GM13976 (cell line): ENCODE measurements at places on chromosomes 2 and 18.

DNA sequence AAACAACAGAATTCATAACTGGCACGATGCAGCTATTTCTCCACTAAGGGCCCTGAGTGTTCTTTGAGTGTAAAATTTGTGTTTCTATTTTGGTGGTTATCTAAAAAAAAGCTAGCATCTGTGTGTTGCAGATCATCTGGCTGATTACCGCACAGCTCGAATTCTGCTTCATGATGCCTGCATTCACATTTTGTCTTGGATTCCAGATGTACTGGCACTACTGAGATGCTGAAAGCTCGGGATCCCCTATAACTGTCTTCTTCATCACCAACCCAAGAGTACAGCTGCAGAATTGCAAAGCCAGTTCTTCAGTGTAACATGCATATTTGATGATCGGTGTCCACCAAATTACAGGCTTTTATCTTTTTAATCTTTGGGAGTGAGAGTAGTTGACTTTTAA is 51.6 kb upstream of the ZNF532 start:
- DNase-seq = no peak

GRCh38 chr2:40150266-40150665 is 301.6 kb downstream of the SLC8A1 start:
- DNase-seq = no peak

- no peak for DNase-seq
Measured at GRCh38 chr2:30653847-30654246, 153.4 kb downstream of the CAPN13 start.

DNA sequence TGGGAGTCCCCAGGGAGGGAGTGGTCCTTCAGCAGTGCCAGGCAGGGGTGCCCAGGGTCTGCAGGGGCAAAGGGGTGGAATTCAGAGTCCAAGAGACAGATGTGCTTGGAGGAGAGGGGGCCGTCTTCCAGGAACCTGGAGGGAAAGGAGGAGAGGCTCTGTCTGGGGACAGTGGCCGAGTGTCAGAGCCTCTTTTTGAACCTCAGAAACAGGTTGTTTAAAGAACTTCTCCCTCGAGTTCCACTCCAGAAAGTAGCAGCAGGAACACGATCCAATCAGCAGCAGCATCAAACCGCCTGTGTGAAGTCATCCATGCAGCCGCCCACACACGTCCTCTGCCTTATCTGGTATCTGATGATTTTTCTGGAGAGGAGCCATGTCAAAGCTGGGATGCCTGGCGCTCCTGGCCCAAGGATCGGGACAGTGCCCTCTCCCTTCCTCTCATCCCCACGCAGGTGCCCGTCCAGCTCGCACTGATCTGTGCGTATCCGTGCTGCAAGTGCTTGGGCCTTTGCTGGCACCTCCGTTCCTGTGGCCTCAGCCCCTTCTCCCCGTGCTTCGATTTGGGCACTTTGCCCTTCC is 205.1 kb downstream of the NDUFA10 start:
- DNase-seq = no peak

GRCh38 chr2:238942726-238943300 is 94.9 kb downstream of the TWIST2 start:
- no peak for DNase-seq

GRCh38 chr2:68294187-68294586 is 25.6 kb downstream of the CNRIP1 start:
- DNase-seq = no peak

GRCh38 chr2:224927646-224928173 is 114.6 kb downstream of the DOCK10 start:
- no peak for DNase-seq
